ENCODE measurements at places on chromosomes 7 and 10.

DNA sequence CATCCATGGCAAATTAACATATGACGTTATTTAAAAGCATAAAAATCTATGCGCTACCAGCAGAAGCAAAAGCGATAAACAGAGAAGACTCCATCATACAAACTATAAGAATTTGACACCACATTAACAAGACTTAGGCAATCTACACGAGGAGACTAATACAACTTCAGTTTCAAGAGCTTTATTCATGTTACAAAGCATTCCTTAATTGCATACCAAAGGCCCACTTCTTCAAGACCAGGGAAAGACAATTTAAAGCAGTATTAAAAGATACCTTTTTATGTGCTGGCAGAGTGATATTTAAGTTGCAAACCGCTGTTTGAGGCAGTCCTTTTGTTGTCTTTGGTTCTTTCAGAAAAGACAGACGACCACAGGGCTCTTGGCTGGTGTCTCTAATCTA lies 176.0 kb upstream of the CCDC6 start:
- DNase-seq: no peak

- no peak for DNase-seq
Measured at GRCh38 chr7:107999779-108000560, 3.0 kb downstream of the LAMB1 start.

GRCh38 chr10:101464599-101464998 lies 110.6 kb downstream of the BTRC start:
- DNase-seq: no peak

- no peak for DNase-seq
Measured at GRCh38 chr7:121530227-121531174, 134.4 kb upstream of the FAM3C start.

DNA sequence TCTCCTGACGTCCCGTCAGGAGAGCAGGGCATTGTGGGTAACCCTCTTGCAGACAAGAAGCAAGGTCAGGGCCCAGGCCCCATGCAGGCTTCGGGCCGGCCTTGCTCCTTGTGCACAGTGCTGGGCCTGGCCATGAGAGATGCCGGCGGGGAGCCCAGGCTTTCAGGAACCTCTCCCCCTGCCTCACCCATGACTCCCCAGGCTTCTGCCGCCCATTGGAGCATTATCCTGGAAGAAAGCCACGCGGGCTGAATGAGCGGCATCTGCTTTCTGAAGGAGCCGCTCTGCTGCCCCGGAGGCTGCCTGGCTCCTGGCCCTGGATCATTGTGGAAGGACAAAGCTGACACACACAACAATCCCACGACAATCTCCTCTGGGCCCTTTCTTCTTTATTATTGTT lies 233.5 kb downstream of the TCF7L2 start:
- DNase-seq: no peak

All from DMS79 treated with DMSO at 0.1 percent for 48 hours (cell line).